Metanephros (tissue), 2 donors: ENCODE measurements at places on chromosomes 7 and 10. TPM values are rescaled to one million over a fixed set of nuclear protein-coding genes. Genes with fewer than 3 reads are reported as not detected.

The SORBS1 gene
- 45.0 TPM for total RNA-seq

The HGF gene
- 4.4 TPM for total RNA-seq

The TCAF2 gene
- 2.3 TPM for total RNA-seq

The MRC1 gene
- 16.8 TPM for total RNA-seq

The CACNB2 gene
- 3.8 TPM for total RNA-seq

The RNF133 gene
- 2.6 TPM for total RNA-seq
